ENCODE measurements at places on chromosomes 4 and X.

DNA sequence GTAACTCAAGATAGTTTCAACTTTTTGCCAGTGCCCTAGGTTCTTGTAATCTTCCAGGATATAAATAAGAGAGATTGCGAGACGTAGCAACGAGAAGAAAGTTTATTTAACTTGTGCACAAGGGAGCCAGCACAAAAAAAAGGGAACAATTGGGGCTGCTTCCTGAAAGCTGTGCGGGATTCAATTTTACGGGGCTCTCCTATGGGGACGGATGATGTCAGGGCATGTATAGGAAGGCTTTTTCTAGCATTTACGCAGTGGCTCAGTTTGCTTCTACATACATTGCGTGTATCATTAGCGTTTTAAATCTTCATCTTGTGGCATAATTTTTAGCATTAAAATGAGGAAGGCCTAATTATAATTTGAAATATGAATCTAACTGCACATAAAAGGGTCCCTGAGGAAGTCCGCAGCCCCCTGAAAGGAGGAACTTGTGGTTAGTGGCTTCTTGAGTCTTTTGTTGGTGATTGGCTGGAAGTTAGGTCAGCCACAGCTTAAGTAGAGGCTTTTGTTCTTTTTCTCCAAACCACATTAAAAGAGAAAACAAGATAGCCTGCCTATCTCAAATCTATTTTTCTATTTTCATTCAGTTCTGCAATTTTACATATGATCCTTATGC is 668.2 kb upstream of the NDST4 start:
- DNase-seq = no peak

- peak; percentile 26 for DNase-seq
Measured at GRCh38 chrX:132615391-132616131, 126.7 kb upstream of the MBNL3 start.

GRCh38 chrX:134930501-134930900 is 60.3 kb upstream of the SMIM10 start:
- no peak for DNase-seq

DNA sequence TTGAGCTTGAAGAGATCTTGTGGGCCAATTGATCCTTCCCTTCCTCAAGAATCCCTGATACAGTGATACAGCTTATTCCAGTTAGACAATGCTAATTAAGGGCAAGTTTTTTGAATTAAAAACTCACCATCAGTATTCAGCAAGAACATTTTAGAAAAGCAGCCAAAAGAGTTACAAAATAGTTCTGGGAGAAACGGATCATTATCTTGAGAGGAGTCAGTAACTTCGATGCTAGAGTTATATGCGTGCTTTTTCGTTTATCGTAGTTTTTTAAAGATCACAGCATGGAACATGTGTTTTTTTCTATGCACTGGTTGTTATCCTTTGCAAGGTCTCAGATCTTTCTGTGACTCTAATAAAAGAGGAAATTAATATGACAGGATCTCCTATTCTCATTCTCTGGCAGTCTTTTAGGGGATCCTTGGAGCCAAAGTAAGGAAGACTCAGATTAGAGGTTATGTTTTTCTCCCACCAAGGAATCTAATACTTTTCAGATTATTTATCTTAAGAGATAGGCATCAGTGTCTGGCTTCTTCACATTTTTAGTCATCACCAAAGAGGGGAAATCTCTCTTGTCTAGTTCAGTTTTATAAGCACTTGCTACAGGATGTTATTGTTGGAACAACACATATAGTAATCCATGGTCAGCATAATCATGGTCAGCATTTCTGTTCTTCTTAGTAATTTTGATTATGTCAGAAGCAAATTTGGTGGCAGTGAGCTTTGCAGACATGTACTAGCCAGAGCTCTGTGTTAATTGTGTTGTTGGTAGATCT is 109.7 kb downstream of the PDLIM5 start:
- DNase-seq = no peak

DNA sequence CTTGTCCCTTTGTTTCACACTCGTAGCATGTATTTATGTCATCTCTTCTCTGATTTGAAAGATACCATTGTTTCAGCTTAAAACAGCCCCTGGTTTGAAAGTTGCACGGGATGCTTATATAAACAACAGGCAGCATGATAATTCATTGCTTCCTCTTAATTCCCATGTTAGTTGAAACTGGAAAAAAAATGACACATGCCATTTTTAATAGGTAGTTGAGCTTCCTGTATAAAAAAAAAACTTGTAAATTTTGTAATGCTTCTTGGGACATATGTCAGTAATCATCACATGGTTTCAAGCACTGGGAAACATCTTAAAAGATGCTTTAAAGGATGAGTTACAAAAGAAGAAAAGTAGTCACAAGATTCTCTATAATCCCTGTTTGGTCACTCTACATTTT is 243.0 kb downstream of the PALLD start:
- DNase-seq = no peak
